ENCODE measurements at places on chromosomes 2 and 18. TPM values are rescaled to one million over a fixed set of nuclear protein-coding genes. Genes with fewer than 3 reads are reported as not detected.

ATP8B1 gene
- total RNA-seq = not detected

RGPD4 gene
- total RNA-seq = 0.53 TPM

SLC5A7 gene
- total RNA-seq = not detected

IKZF2 gene
- 8.9 TPM for total RNA-seq

PCARE gene
- total RNA-seq = not detected

ERMN gene
- 17.3 TPM for total RNA-seq

DNA sequence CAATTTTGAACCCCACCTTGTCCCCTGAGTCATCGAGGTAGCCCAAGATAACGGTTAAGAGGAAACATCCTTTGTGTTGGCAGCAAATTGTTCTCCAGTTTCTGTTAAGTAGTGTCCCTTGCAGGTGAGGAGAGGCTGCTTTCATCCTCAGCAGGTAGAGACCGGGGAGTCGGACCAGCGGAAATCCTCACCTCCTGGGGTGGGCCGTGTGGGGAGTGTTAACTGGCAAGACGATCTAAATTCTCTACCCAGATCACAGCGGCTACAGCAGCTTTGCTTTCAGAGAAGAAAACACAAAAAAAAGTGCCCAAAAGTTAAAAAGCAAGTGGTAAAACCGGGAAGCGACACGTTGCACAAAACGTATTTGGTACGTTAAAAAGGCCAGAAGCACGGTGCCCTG, 63.2 kb downstream of the ADI1 start:
- H3K27ac ChIP-seq = no peak overlapping the region
- DNase-seq = no peak
- no peaks in the 10 kb centered on the region for H3K27me3 ChIP-seq
- H3K4me3 ChIP-seq = no peak overlapping the region
- H3K36me3 ChIP-seq = peaks cover 57% of the 10 kb centered on the region

DNA sequence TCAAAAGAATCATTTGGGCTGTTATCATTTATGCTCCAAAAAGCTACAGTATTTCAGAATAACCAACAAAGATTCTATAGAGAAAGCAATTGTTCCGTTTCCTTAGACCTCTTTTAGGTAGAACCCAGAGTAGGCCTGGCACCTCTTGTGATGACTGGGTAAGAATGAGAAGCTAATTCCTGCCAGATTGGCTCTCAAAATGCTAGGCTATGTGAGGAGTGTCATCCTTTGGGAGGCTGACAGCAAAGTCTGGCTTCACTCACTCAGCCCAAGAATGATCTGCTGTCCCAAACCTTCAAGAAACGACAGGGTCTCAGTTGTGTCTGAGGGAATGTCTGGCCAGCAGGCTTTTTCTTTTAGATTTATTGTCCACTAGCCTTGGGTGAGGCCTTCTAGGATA, 4.5 kb downstream of the CERS6 start:
- H3K4me3 ChIP-seq = no peak overlapping the region
- H3K4me1 ChIP-seq = peaks cover 6% of the 10 kb centered on the region
- H3K36me3 ChIP-seq = no peaks in the 10 kb centered on the region

- DNase-seq = no peak
- H3K27ac ChIP-seq = no peak overlapping the region
- H3K36me3 ChIP-seq = peaks cover 56% of the 10 kb centered on the region
- H3K4me3 ChIP-seq = no peak overlapping the region
Measured at GRCh38 chr2:86072271-86072858, 33.3 kb downstream of the POLR1A start.

- no peaks in the 10 kb centered on the region for H3K36me3 ChIP-seq
- H3K4me1 ChIP-seq = peaks cover 19% of the 10 kb centered on the region
- no peak for DNase-seq
- H3K4me3 ChIP-seq = no peak overlapping the region
- peaks cover 35% of the 10 kb centered on the region for H3K27me3 ChIP-seq
Measured at GRCh38 chr18:46332286-46332801, 228.2 kb downstream of the HAUS1 start.

DNA sequence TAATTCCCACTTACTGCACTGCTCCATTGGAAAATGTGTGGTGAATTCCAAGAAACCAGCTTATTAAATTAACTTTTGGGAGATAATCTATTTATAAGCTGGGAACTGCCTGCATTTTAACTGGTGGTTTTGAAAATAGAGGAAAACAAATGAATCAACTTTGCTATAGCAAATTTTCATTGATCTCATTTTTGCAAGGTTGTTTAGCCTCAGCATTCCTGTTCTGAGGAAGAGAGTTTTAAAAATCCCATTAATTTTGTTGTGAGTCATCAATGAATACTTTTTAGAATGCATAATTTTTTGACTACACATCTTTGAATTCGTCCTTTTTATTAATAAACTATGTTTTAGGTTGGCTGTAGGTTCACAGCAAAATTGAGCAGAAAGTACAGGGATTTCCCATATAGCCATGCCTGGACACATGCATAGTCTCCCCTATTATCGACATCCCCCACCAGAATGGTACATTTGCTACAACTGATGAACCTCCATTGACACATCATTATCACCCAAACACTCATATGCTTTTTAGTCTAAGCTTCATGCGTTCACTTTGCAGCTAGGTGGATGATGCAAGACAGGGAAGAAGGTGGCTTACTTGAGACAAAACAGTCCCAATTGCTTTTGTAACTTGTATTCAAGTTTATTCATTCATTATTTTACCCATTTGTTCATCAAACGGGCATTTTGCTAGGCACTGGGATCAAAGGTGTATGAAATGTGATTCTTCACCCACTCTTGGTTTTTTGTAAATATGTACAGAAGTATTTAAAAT, 106.9 kb downstream of the ZNF521 start:
- DNase-seq = no peak
- H3K27ac ChIP-seq = no peak overlapping the region
- no peaks in the 10 kb centered on the region for H3K36me3 ChIP-seq
- H3K4me1 ChIP-seq = no peaks in the 10 kb centered on the region

GRCh38 chr2:9416267-9416961, 6.9 kb downstream of the ITGB1BP1 start:
- peaks cover 41% of the 10 kb centered on the region for H3K36me3 ChIP-seq
- H3K27me3 ChIP-seq = no peaks in the 10 kb centered on the region
- H3K27ac ChIP-seq = no peak overlapping the region

DNA sequence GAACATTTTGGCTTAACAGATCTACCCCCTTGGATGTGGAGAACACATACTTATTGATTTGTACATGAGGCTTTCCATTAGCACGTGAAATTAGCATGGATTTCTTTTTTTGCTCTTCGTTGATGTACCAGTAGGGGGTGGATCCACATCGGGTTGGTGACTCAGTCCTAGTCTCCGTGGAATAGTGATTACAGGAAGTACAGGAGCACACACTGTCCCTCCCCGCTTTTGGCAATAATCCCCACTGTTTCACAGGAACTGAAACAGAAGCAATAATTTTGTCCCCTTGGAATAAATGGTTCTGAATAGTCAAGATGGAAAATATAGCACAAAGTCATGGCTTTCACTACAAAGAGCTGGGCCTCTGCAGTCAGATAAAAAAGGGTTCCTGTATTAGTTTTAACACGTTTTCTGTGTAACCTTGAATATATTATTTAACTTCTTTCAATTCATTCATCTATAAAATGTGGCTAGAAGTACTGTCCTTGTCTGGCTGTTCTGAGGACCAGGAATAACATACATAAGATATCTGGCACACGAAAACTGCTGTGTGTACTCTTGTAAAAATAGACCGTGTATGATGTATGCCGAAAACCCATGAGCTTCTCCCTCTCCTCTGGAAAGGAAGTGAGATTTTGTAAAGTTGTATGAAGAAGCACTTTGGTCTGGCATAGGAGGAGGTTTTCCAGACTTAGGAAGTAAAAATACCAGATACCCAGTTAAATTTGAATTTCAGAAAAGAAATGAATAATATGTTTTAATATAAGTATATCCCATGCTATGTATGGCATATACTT, 229.2 kb downstream of the GALR1 start:
- no peaks in the 10 kb centered on the region for H3K36me3 ChIP-seq
- no peaks in the 10 kb centered on the region for H3K4me1 ChIP-seq
- no peak overlapping the region for H3K4me3 ChIP-seq
- no peak overlapping the region for H3K27ac ChIP-seq
- H3K27me3 ChIP-seq = peaks cover 5% of the 10 kb centered on the region
- no peak for DNase-seq

DNA sequence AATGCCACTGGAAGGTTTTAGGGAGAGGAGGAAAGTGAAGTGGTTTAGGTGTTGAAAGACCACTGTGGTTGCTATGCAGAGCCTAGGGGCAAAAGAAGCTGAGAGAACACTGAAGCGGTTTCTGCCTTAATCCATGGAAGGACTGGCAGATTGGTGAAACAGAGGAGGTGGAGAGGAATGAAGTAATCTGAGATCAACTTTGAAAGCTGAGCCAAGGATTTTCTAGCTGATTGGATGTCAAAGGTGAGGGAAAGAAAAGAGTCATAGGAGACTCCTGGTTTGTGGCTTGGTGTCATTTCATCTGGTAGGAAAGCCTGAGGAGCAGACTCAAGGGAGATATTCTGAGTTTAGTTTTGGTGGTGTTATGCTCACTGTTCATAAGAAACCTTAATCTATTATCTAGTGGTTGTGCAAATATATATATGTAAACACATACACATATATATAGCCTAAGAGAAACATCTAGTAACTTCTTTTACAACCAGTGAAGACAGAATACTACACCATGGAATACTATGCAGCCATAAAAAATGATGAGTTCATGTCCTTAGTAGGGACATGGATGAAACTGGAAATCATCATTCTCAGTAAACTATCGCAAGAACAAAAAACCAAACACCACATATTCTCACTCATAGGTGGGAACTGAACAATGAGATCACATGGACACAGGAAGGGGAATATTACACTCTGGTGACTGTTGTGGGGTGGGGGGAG, 134.1 kb upstream of the CREB1 start:
- no peaks in the 10 kb centered on the region for H3K36me3 ChIP-seq
- no peak overlapping the region for H3K27ac ChIP-seq
- H3K4me1 ChIP-seq = no peaks in the 10 kb centered on the region
- no peak for DNase-seq

DNA sequence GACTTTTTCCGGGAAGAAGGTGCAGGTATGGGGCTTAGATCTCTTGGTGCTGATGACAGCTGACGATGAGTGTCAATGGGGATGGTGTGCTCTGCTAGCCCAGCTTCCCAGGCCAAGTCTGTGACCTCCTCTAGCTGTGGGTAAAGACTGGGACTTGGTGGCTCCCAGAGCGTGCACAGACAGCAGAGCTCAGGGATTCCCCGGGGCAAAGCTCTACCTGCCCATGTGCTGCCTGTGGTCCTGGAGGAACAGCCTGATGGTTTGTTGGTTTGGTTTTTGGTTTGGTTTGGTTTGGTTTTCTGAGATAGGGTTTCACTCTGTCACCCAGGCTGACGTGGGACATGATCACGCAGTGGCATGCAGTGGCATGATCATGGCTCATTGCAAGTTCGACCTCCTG, 19.2 kb downstream of the ATP6V1B1 start:
- peaks cover 6% of the 10 kb centered on the region for H3K4me1 ChIP-seq
- H3K4me3 ChIP-seq = no peak overlapping the region
- no peaks in the 10 kb centered on the region for H3K36me3 ChIP-seq
- DNase-seq = no peak
- no peak overlapping the region for H3K27ac ChIP-seq

DNA sequence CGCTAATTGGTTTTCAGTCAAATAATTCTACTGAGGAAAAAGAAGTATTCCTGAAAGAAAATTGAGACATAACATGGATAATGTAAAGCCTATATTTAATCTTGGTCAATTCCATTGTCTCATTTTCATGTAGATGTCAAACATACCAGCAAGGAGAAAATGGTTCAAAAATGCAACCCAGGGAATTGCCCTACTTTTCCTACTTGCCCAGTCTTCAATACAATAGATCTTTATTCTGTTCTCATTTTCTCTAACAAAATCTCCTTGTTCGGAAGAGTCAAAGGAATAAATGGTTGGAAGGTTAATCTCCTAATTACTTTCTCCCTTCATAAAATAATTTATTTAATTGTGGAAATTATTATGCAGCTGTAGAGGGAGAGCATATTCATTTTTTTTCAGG, 896.1 kb downstream of the NRXN1 start:
- no peak overlapping the region for H3K4me3 ChIP-seq
- H3K27ac ChIP-seq = no peak overlapping the region
- no peaks in the 10 kb centered on the region for H3K4me1 ChIP-seq
- H3K27me3 ChIP-seq = no peaks in the 10 kb centered on the region

- H3K4me1 ChIP-seq = no peaks in the 10 kb centered on the region
- no peak overlapping the region for H3K27ac ChIP-seq
- H3K27me3 ChIP-seq = no peaks in the 10 kb centered on the region
- DNase-seq = no peak
- peaks cover 3% of the 10 kb centered on the region for H3K36me3 ChIP-seq
- H3K4me3 ChIP-seq = no peak overlapping the region
Measured at GRCh38 chr18:36960038-36960437, 131.1 kb downstream of the KIAA1328 start.

DNA sequence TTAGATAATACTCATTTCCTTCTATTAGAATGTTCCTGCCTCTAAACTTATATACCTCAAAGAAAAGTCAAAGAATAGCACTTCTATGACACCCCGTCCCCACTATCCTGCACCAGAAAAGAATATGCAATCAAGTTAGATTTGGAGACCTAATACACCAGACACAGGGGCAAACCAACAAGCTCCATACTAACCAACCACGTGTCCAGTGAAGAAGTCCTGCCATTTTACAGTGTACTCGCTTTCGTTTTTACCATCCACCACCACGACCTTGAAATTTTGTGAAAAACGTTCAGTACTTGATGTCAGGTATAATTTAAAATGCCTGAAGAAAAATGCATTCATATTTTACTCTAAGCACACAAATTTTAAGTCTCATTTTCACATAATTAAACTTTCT, 19.1 kb downstream of the ADAM17 start:
- no peaks in the 10 kb centered on the region for H3K4me1 ChIP-seq
- H3K4me3 ChIP-seq = no peak overlapping the region
- H3K27ac ChIP-seq = no peak overlapping the region
- no peaks in the 10 kb centered on the region for H3K27me3 ChIP-seq

DNA sequence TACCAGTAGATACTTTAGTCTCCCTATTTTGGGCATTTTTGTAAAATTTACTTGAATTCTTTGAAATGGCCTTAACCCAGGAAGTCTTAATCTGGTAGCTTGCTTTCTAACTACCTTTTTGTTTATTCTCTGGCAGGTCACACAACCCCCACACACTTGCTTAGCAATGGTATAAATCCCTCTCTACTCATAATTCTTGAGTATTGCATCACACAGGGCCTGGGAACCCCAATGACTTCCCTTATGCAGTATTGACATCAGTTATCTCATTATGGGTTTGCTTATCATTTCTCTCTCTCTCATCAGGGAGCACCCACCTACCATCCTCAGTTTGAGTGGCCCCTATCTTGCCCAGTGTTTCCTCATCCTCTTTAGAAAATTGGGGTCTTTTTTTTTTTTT, 207.1 kb downstream of the KCNS3 start:
- H3K27ac ChIP-seq = no peak overlapping the region
- H3K36me3 ChIP-seq = no peaks in the 10 kb centered on the region
- DNase-seq = no peak
- H3K4me1 ChIP-seq = no peaks in the 10 kb centered on the region

DNA sequence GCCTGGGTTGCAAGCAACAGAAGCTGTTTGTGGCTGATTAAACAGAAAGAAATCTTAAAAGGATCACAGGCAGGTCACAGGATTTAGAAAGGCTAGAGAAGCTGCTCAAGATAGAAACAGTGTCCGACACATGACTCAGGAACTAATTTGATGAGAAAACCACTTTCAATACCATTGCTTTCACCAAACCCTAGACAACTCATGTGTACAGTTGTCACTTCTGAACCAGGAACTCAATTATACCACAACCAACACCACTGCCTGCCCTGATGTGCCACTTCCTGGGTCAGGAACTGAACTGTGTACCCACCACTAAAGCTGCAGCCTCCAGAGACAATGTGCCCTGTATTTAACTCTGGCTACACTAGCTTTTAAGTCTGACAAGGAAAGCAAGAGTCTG, 56.0 kb downstream of the TMEM247 start:
- no peaks in the 10 kb centered on the region for H3K27me3 ChIP-seq
- H3K36me3 ChIP-seq = no peaks in the 10 kb centered on the region
- no peak for DNase-seq
- H3K27ac ChIP-seq = peak overlapping the region; percentile 15
- no peak overlapping the region for H3K4me3 ChIP-seq
- H3K4me1 ChIP-seq = peaks cover 40% of the 10 kb centered on the region

All from CD4-positive, alpha-beta T cell (primary cell).